ENCODE measurements at places on chromosomes 5 and 9.

GRCh38 chr9:104993291-104993963 is 65.5 kb upstream of the ABCA1 start:
- DNase-seq: peak; percentile 61

- peak; percentile 47 for DNase-seq
Measured at GRCh38 chr5:167816354-167816753, 475.1 kb upstream of the WWC1 start.

DNA sequence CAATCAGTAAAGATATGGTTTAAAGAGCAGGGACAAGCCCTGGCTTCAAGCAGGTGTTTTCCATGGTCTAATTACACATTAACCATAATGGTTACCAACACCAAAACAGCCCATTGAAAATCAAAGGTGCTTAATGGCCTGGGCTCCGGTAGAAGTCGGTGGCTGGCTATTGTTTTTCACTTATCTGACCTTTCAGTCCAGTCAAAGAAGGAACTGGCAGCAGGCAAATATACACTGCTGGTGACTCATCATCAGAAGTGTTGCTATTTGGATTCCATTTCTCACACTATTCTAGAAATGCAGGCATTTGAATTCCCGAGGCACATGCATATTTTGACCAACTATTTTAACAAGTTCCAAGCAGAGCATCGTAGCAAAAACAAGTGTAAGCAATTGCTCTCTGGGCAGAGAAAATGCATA is 26.3 kb upstream of the GABRP start:
- DNase-seq: peak; percentile 2

DNA sequence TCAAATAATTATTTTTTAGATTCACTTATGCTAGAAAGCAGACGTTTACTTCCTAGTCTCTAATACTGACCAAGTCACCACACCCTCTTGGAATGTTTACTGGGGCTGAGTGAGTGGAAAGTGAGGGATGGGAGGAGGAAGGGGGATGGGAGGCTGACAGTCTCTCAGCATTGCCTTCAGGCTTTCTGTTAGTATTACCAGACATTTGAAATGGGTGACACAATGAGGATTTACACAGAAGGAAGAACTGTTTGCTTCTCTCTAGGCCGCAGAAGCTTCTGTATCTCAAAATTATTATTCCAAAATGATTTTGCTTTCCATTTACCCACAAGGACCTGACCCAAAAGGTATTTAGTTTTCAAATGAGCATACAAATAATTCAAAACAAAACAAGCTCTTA is 232.8 kb upstream of the ZNF608 start:
- DNase-seq: no peak

- no peak for DNase-seq
Measured at GRCh38 chr5:4078544-4078943, 482.9 kb downstream of the IRX1 start.

DNA sequence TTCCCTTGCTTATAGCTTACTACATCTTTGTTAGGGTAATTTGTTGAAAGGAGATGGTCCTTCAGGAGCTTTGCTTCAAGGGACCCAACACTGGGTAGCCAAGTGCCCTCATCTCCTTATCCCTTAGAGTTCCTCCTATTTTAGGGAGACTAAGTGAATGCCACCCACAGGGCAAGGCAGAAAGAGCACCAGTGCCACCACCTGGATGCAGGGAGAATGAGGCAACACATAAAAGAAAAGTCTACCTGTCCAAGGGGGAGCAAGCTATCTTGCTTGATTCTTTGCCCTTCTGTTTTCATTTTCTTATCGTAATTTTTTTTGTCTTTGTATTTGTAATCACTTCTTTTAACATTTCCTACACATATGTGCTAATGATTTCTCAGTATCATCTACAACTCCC is 205.5 kb downstream of the NPR3 start:
- no peak for DNase-seq

DNA sequence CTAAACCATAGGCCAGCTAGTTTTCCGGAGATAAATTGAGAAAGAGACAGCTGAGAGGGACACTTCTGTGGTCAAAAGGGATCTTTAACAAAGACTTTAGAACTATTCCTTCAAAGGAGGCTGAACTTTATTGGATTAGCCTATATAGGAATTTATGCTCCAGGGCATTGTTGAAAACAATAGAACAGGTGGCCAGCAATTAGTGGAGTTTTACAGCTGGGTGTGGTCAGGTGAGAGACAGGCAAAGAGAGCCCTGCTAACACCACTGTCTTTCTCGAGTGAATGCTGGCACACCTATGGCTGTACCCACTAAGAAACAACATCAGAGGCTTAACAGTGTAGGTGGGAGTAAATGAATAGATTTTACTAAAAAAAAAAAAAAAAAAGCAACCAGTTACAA is 16.7 kb upstream of the TLR4 start:
- DNase-seq: no peak

DNA sequence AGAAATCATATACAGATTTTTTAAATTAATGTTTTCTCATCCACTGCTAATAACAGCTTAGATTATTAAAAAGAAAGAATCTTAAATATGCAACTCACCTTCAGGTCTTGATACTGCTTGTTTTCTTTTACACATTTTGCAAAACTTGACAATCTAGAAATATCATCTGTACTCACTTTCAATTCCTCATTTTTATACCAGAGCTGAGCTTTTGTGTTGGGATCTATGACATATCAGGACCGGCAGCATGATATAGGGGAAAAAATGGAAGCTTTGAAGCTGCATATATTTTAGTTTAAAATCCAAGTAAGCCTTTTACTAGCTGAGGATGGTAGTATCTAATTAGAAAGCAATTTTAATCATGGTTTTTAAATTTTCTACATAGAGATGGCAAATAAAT is 75.7 kb upstream of the SMARCA2 start:
- no peak for DNase-seq

DNA sequence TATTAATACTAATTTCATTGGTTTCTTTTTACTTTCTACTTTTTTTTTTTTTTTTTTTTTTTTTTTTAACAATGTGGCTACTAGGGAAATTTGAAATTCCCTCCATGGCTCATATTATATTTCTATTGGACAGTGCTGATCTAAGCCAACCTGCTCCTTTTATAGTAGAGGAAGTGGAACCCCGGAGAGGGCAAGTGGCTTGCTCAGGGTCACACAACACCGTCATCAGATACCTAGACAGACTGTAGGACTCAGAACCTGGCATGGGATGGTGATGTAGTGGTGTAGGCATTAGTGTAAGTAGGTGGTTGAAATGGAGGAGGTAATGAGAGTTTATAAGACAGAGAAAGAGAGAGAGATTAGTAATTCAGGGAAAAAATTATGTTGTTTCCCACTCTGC is 10.8 kb downstream of the ZNF618 start:
- peak; percentile 31 for DNase-seq

GRCh38 chr5:94173100-94173499 is 431.7 kb upstream of the POU5F2 start:
- no peak for DNase-seq

- DNase-seq: no peak
Measured at GRCh38 chr5:125874717-125875116, 548.5 kb upstream of the GRAMD2B start.

GRCh38 chr5:19531374-19531952 is 456.5 kb downstream of the CDH18 start:
- DNase-seq: no peak

- no peak for DNase-seq
Measured at GRCh38 chr5:117713585-117714198, 1139.1 kb upstream of the SEMA6A start.

- DNase-seq: no peak
Measured at GRCh38 chr5:1097381-1097987, 14.4 kb downstream of the SLC12A7 start.

GRCh38 chr5:33073881-33074327 is 362.8 kb downstream of the NPR3 start:
- no peak for DNase-seq

GRCh38 chr9:8014997-8015682 is 215.6 kb upstream of the DMAC1 start:
- no peak for DNase-seq

GRCh38 chr5:76104027-76104426 is 20.8 kb downstream of the SV2C start:
- peak; percentile 54 for DNase-seq

GRCh38 chr5:59992206-59992605 is 98.7 kb upstream of the PDE4D start:
- no peak for DNase-seq

- no peak for DNase-seq
Measured at GRCh38 chr5:29720954-29721353, 1472.5 kb upstream of the CDH6 start.

GRCh38 chr5:33792559-33792958 is 99.2 kb downstream of the ADAMTS12 start:
- DNase-seq: no peak

DNA sequence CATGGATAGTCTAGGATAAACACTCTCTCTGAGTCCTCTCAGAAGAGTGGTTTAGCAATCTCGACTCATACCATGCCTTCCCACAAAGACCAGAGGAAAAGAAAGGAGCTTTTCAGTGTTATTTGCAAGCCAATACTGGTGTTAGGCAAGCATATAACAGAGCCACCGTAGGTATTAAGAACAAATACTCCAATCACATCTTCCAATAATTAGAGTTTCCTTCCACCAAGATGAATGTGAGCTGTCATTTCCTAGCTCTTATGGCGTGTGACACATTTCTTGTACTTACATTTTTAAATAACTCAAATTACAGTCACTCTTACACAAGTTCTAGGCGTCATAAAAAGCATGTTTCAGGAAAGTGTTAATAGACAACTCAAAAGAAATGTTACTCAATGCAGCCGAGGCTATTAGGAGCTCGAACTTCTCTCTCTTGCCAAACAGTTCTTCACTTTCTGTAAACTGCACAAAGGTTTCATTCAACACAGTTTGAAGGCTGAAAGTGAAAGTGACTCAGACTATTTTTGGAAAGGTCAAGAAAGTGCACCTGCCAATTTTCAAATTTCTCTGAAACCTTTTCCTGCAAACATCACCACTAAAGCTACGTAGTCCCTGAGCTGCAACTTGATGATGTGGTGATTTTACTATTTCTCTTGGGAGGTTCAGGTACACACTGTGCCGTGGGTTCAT is 153.8 kb downstream of the AUH start:
- DNase-seq: peak; percentile 61

DNA sequence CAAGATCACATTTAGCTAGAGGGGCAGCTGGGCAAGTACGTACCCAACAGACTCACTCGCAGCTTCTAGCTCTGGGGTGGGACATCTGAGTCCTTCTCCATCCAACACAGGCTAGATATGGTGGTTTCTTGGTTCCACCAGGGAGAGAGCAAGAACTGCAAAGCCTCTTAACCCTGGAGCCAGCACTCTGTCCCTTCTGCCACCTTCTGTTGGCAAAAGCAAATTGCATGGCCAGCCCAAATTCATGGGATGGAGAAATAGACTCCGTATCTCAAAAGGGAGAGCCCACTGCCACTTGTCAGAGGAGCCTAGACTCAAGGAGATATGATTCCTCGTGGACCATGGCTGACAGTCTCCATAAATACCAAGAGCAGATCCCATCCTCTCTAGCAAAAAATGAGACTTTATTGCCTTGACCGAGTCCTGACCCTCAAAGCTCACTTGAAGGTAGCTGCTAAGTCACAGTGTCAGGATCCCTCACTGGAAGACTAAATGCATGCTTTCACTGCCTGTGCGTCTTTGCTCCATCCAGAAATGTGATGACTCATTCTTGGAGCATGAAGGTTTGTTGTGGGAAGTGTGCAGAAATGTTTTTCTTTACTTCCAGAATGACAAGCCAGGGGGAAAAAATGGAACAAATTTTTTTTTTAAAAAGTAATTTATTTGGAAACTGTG is 28.8 kb upstream of the ROR2 start:
- peak; percentile 30 for DNase-seq

DNA sequence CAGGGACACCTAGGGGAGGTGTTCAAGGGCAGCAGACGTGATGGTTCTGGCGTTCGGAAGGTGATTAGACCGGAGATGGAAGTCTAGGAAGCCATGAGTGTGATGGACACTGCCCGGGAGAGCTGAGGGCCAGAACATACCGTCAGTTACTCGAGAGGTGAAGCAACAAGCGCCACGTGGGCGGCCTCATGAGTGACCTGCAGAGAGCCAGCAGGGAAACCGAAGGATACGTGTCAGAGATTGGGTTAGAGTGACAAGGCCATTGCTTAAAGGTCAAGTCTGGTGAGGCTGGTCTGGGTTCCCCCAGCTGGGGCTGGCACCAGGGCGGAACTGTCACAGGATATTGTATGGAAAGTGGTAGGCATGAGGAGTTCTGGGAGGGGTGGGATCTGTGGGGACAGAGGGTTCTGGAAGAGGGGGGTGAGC is 60.0 kb downstream of the C9orf50 start:
- DNase-seq: no peak

GRCh38 chr5:95149387-95149786 is 135.5 kb downstream of the MCTP1 start:
- no peak for DNase-seq

DNA sequence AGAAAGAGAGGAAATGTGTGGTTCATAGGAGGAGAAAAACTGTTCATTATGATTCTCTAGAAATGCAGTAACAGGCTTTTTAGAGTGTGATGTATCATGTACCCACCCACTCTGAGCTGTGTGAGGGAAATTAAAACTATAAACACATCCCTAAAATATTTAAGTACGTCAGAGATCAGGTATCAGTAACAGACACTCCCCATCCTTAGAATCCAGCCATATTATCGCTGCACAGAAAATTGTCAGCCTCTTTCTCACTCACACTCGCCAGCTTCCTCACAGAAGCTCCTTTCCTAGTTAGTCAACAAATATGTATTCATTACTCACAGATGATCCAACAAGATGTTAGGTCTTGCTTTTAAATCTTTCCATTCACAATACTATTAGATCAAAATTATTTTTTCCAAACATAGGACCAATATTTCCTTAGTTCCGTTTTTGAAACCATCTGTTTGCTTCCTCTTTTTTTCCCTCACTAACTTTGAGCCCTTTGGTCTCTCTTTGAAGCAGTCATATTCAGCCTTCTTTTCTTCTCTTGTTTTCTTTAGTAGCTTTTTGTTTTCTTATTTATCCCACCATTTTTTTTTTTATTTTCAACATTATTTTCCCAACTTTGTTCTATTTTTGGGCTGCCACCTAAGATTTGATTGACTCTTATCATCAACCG is 13.6 kb upstream of the MAST4 start:
- DNase-seq: no peak

GRCh38 chr9:97617939-97618416 is 15.2 kb downstream of the TSTD2 start:
- no peak for DNase-seq

DNA sequence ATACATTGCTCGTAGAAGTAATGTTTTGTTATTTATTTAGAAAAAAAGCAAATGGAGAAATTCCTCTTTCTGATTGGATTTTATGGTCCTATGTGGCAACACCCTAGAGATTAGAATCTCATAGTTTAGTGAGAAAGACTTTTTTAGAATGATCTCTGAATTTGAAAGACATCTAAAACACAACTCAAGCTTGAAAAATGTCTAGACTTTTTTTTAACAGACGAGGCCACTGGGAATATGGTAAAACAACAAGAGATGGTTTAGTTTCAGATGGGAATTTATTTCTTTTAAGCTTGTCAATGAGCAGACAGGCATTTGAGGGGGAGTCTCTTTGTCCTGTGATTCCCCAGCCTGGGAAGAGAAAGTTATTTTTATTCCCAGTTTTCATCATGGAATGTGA is 122.1 kb downstream of the NTRK2 start:
- DNase-seq: no peak

- no peak for DNase-seq
Measured at GRCh38 chr5:116616876-116617275, 42.3 kb upstream of the SEMA6A start.

GRCh38 chr5:142841511-142842265 is 71.5 kb downstream of the ARHGAP26 start:
- DNase-seq: no peak
